Inflammatory macrophage treated with lipopolysaccharide for 1 hour (primary cell): ENCODE measurements at places on chromosomes 3 and 15.
A peak's percentile ranks its signal among the peaks of the same experiment; 100 is the strongest.

DNA sequence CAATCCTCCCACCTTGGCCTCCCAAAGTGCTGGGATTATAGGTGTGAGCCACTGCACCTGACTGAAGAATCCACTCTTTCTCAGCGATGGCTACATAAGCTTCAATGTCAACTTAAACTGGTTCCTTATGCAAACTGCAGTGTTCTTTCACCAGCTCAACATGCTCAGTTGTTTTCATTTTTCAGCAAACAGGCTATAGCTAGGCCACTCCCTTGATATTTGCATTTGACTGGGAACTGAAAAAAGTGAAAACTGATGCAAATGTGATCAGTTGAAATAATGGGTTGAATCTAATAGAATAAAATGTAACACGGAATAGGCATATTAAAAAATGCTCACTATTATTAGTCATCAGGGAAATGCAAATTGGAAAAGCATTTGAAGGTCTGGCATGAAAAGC is 74.2 kb upstream of the GCNT3 start:
- DNase-seq = no peak

- no peak for DNase-seq
These were observed 294.7 kb downstream of the ERC2 start for GRCh38 chr3:56173601-56174000.

- no peak for DNase-seq
These were observed 29.6 kb upstream of the MGLL start for GRCh38 chr3:127851899-127852298.

- DNase-seq = no peak
These were observed 476.0 kb downstream of the OCA2 start for GRCh38 chr15:27623149-27623548.

DNA sequence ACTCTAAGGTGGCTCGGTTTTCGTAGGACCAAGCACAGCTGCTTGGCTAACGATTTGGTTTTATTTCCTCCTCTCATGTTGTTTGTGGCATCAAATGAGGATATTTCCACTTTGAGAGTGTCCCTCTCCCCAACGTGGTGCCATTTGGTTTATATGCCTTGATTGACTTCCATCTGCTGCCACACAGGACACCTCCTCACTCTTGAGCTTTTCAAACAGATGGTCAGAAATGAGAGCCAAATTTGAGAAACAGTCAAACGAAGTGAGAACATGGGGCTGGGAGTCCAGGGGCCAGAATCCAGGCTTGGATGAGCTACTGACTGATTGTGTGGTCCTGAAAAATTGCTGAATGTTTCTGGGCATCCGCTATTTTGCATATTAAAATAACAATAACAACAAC is 43.5 kb downstream of the CEMIP start:
- no peak for DNase-seq

DNA sequence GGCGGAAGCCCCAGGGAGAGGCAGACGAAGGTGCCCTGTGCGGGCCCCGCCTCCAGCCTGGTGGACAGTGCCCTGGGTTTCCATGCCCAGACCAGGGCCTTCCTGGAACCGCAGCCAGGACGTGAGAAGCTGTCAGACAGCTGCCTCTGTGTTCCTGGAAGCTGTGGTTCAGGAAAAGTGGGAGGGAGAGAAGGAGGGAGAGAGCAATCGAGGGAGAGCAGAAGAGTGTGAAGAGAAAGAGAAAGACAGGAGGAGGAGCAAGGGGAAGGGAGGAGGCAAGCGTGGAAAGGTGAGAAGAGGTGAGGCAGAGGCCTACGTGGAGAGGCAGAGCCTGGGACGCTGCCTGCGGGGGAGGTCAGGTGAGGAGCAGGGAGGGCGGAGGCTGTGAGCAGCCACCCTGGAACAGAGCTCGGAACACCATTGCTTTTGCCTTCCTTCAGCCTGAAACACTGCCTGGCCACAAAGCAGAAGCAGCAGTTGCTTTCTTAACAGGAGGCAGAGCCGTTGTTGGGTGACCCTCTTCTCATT is 18.6 kb downstream of the ZDHHC19 start:
- peak; percentile 29 for DNase-seq

- no peak for DNase-seq
These were observed 58.9 kb upstream of the LIMD1 start for GRCh38 chr3:45535665-45536064.

GRCh38 chr15:30824518-30825195 is 79.1 kb upstream of the FAN1 start:
- DNase-seq = no peak

DNA sequence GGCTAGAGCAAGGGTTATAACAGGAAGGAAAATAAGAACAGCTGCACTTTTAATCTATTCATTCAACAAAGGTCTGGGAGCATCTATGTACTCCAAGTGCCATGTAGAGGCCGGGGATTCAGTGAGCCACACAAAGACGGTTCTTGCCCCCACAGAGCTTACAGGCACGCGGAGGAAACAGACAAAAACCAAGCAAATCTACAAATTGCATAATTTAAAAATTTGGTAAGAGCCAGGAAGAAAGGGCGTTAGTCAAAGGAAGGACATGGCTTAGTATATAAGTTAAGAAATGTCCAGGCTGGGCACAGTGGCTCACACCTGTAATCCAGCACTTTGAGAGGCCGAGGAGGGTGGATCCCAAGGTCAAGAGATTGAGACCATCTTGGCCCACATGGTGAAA is 10.4 kb upstream of the GREM1 start:
- peak; percentile 50 for DNase-seq

GRCh38 chr3:114452937-114453336 is 159.1 kb downstream of the TIGIT start:
- DNase-seq = no peak

- peak; percentile 39 for DNase-seq
These were observed 22.0 kb downstream of the GPR15 start for GRCh38 chr3:98553753-98554152.

GRCh38 chr15:70145261-70145660 is 47.5 kb upstream of the TLE3 start:
- no peak for DNase-seq

GRCh38 chr3:4586381-4586780 is 93.2 kb downstream of the ITPR1 start:
- DNase-seq = no peak

- no peak for DNase-seq
These were observed 3.3 kb downstream of the NDUFAF3 start for GRCh38 chr3:49025005-49025792.

GRCh38 chr15:82847703-82848102 is 38.3 kb downstream of the WHAMM start:
- DNase-seq = no peak

DNA sequence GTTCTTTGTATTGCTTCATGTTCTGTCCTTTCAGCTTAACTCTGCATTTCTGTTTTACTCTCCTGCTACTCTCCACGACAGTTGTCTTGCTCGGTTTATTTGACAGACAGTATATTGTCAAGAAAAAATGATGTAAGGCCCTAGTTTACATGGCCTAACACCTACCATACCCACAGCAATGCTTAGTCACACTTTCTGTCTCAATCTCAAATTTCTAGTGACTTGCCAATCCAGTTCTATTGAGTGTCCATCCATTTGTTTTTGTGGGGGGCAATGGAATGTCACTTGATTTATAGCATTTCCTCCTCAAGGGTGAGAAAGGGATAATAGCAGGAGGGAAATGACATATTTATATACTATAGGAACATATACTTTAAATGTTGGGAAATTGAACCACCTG is 676.2 kb downstream of the NAALADL2 start:
- no peak for DNase-seq

DNA sequence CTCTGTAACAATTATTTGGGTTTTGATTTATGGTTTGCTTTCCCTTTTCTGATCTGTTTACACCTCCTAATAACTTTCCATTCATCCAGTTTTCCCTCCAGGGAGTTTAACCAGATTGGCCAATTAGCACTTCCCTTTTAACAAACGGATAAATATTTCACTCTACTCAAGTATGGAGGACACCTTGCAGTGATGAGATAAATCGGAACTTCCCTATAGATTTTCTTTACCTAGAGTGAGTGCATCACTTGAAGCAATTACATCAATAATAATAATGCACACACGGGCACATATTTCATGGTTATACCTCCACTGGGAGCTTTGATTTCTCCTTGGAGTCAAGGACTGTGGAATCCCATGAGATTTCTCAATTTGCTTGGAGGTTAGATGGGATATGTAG is 239.1 kb upstream of the CFAP20DC start:
- no peak for DNase-seq

- DNase-seq = no peak
These were observed 68.8 kb downstream of the ANXA2 start for GRCh38 chr15:60328852-60329443.

DNA sequence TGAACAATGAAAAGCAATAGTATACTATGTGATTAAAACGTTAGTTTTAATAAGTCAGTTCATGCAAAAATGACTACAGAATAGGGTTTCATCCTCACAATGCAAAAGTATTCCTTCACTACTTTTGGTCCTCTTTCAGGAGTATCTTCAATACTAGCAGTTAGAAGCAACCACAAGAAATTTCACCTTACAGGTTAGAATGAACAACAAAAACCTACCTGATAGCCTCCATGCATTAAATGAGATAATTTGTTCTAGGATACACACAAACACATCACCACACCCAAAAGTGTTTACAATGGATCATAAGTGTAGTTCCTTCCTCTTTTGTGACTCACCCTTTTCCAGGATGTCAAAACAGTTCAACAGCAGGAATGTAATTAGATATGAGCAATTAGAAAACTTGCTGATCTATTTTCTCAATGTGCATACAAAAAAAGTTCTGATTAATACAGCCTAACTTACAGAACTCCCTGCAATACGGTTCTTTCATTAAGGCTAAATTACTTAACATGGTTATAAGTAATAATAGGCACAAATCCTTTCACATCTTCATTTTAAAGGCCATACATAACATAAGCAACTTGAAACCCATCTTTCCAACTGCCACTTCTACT is 21.6 kb downstream of the UACA start:
- peak; percentile 85 for DNase-seq

GRCh38 chr3:45988804-45989203 is 6.8 kb downstream of the FYCO1 start:
- no peak for DNase-seq

- DNase-seq = peak; percentile 37
These were observed 18.9 kb upstream of the CSPG4 start for GRCh38 chr15:75731248-75732151.

DNA sequence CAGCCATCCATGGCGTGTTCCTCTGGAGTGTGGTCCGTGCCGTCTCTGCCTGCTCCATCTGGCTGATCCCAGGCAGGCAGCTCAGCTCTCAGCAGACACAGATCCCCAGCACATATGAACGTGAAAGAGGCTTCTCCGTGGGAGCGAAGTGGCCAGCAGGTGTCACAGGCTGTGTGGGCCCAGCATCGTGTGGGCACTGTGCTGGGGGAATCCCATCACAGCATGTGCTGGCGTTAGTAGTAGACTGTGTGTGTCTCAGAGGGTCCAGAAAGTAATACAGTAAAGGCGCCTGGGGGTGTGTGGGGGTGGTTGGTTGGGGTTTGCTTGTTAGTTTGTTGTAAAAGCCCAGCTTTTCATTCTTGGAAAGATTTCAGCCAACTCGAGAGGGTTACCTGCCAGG is 147.6 kb downstream of the IGF1R start:
- no peak for DNase-seq

- DNase-seq = no peak
These were observed 108.9 kb downstream of the ATG7 start for GRCh38 chr3:11381141-11381540.

DNA sequence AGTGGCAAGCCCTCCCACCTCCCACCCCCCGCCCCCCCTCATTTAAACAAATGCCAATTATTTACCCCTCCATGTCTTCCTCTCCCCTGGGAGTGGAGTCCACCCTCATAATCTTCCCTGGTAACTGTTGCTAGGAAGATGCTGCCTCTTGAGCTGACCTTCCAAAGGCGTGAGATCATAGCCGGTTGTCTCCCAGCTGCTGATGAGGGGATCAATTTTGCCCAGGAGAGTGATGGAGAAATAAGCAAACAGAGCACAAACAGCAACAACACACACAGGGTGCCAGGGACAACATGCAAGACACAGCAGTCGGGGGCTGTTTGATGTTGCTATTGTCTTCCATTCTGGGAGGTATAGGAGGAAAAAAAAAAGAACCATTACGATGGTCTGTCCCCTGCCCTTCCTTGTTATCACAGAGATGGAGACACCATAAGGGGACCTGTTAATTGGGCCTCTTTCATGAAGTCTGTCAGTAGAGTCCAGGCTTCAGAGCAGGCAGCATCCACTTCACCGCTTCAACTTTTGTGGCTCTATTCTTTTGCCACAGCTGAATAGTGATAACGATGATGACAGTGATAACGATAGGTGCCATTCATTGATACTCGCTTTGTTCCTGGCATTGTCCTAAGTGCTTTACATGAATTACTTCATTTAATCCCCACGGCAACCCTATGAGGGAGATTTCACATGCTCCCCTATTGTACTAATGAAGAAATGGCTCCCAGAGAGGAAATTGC is 76.9 kb upstream of the RGMA start:
- no peak for DNase-seq

- no peak for DNase-seq
These were observed 47.5 kb downstream of the ASTE1 start for GRCh38 chr3:130979117-130979516.

GRCh38 chr3:32876920-32877319 is 59.1 kb downstream of the TRIM71 start:
- no peak for DNase-seq

DNA sequence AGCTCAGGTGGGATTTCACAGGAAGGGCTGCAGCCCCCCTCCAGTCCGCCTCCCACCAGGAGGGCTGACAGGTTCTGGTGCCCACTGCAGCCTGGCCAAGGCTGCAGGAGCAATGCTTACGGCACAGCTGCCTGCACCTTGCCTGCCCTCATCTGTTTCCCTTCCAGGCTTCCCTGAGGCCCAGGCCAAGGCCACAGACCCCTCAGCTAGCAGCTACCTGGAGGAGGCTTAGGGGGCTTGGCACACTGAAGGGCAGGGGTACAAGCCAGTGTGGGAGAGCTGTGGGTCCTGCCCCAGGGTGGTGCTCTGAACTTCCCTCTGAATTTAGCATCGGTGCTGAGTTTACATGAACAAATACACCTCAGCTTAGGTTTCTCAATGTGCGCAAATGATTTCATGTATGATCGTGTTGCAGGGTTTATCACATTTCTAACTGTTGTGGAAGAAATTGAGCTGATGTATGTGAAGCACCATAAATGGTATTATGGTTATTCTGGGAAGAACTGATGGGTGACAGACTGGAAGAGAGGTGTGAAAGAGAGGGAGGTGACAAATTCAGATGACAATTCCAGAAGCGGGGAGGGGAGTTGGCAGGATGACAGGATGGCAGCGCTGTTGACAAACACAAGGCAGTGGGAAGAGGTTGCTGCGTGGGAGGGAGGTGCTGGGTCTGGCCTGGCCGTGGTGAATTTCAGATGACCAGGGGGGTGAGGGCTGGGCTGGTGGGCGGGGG is 6.1 kb downstream of the RHCG start:
- DNase-seq = no peak

GRCh38 chr3:64805248-64805647 is 117.4 kb upstream of the ADAMTS9 start:
- DNase-seq = no peak

GRCh38 chr3:174229916-174230315 is 629.2 kb upstream of the NAALADL2 start:
- no peak for DNase-seq

DNA sequence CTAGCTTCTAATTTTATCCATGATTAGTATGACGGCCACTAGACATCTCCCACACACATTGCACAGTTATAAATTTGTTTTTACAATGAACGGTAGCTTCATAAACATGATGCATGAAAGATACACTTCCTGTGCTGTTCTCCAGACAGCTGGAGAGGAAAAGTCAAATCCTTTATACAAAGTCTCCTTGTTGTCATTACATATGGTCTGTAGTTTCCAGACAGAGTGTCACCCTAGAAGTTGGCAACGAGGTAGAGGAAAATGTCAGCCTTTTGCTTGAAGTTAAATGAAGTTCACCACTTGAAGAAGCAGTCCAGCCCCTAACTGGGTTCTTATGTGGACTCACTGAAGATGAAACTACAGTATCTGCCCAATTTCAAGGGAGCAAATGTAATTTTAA is 253.0 kb upstream of the P2RY1 start:
- no peak for DNase-seq
